ENCODE measurements at places on chromosomes 5 and 9. TPM values are rescaled to one million over a fixed set of nuclear protein-coding genes. Genes with fewer than 3 reads are reported as not detected.

DNA sequence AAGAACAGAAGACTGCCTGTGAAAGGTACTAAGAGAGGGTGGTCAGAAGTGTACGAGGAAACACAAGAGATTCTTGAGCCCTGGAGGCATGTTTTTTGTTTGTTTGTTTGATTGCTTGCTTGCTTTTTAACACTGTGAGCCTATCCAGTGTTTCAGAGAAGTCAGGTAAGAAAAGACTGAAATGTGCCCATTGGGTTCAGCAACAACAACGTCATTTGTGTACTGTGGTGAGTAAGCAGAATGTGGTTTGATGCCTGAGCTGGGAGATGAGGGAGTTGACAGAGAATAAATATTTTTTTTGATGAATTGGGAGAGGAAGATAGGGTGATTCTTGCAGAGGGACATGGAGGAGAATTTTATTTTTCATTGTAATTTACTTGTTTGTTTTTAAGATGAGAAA lies 73.1 kb downstream of the RPS23 start:
- no peak for DNase-seq

GRCh38 chr9:81387360-81388106 lies 301.8 kb downstream of the TLE1 start:
- no peak for DNase-seq

The SHC3 gene
- total RNA-seq: 0.19 TPM

- DNase-seq: no peak
These were observed 133.4 kb upstream of the SLC30A5 start for GRCh38 chr5:68960456-68960855.

The SPATA31A3 gene
- not detected for total RNA-seq

DNA sequence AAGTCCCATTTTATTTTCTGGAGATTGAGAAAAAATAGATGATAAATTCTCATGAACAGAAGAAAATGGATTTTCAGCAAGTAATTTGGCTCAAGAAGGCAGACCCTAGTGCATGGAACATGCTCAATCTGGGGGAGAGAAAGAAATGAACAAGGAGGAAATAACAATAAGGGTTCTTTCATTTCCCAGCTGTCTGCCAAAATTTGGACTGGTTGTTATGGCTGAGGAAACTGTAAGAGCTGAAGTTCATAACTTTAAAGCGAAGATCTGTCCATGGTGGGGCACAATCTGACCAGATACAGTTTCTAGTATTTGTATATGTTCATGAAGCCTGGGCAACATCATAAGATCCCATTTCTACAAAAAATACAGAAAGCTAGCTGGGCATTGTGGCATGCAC lies 1386.5 kb upstream of the DMAC1 start:
- no peak for DNase-seq

DNA sequence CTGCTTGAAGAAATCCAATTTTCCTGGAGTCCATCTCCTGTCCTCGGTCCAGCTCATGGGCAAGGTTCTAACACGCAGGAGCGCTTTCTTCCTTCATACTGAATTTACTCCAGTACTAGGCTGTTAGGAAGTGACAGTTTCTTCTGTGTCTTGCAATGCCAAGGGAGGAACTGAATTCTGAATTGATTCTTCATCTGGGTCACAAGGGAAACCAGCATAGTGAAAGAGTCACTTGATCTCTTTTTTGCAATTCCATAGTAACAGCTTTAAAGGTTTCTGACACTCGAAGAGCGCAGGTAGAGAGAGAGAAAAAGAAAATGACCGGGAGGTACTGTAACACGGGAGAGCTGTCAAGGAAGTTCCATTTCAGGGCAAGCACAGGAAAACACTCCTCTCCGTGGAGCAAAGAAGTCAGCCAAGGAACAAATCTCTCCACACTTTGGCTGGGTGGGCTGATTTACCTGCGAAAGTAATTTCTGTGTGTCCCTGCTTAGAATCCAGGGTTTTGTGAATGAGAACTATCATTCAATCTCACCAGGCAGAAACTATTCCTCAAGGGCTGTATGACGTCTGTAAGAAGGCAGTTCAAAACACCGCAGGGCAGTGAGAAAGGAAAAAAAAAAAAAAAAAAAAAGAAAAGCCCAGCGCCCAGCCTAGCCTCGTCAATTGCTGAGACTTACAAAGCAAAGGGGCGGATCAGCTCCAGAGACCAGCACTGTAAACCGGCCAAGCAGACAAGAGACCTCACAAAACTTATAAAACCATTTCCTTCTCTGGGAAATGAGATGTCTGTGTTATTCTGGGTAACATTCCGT lies 617.8 kb downstream of the PDE4D start:
- DNase-seq: no peak

Measured in T-cell (primary cell).